ENCODE measurements at places on chromosomes 7 and 10. TPM values are rescaled to one million over a fixed set of nuclear protein-coding genes. Genes with fewer than 3 reads are reported as not detected.

Gene PNLIPRP2
- not detected for total RNA-seq

Gene ACTL6B
- total RNA-seq, result not detected

Gene CDK1
- total RNA-seq, result 88.8 TPM

Gene NAT16
- not detected for total RNA-seq

Gene FEZF1
- not detected for total RNA-seq

Gene NPS
- not detected for total RNA-seq

Gene FOXK1
- total RNA-seq, result 32.2 TPM

Gene TDRD1
- not detected for total RNA-seq

Gene RNF133
- 1.1 TPM for total RNA-seq

Gene CYP3A4
- not detected for total RNA-seq

Gene OLAH
- total RNA-seq, result under 0.01 TPM

Gene CEP41
- 7.1 TPM for total RNA-seq

Gene MXI1
- total RNA-seq, result 4.5 TPM

Gene UMAD1
- 13.8 TPM for total RNA-seq

Gene CDC14C
- total RNA-seq, result not detected

Gene PDE6C
- not detected for total RNA-seq

Gene PARD3
- total RNA-seq, result 39.3 TPM

Gene SPDYE2
- total RNA-seq, result not detected

Gene BAZ1B
- total RNA-seq, result 43.5 TPM
